NCI-H187 (cell line): ENCODE measurements at places on chromosomes 7 and 10.

- DNase-seq: no peak
These were observed 81.1 kb downstream of the CTTNBP2 start for GRCh38 chr7:117791877-117792780.

GRCh38 chr7:121402701-121403100 lies 6.6 kb upstream of the FAM3C start:
- DNase-seq: no peak

DNA sequence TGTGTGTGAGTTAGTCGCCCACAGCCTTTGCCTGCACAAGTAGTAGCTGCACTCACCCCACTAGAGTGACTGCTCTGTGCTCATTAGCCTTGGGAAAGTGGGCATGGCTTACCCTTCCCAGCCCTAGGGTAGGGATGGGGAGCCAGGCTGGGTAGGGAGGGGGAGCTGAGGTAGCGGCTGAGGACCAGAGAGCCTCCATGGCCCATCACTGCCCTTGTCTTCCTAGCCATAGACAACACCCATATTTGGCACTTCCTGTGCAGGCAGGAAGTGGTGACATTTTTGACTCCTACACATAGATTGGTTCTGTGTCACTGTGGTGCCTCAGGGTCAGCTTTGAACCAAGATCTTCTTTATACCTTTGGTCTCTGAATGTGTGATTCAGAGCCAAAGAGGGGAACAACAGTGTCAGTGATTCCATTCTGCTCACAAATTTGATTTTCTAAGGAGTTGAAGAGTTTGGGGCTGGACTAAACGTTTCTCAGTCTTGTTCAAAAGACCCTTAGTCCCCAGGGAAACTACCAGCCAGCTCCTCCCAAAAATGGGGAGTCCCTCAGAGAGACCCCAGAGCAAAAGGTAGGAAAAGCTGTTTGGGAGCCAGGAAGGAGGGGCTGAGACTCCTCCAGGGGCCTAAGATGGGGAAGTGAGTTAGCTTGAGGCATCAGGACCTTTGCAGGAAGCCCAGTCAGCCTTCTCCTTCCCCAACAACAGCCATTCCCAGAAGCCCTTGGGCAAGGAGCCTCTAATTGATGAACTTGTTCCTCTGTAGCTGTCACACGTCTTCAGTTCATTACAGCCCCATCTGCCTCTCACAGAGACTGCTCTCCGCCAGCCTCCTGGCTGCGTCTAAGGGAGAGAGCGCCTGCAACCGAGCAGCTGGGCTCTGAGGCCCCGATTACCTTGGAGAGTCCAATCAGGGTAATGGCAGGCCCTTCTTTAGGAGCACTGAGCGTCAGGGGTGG lies 135.0 kb downstream of the CDH23 start:
- no peak for DNase-seq

GRCh38 chr10:38047666-38048065 lies 37.2 kb downstream of the ZNF33A start:
- DNase-seq: no peak

DNA sequence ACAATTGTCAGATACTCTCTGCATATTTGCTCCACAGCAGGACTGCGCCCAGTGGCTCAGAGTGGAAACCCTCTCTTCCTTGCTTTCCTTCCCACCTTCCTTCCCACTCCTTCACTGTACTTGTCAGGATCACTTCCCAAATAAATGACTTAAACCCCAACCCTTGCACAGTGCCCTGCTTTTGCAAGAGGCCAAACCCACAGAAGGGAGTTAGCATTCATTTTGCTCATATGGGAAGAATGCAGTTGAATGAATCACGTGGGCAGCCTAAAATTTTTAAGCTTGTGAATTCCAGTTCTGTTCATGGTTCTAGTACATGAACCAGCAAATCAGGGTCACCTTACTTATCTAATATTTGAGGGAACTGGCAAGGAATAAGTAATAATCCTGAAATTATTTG lies 47.7 kb upstream of the SFMBT2 start:
- no peak for DNase-seq

DNA sequence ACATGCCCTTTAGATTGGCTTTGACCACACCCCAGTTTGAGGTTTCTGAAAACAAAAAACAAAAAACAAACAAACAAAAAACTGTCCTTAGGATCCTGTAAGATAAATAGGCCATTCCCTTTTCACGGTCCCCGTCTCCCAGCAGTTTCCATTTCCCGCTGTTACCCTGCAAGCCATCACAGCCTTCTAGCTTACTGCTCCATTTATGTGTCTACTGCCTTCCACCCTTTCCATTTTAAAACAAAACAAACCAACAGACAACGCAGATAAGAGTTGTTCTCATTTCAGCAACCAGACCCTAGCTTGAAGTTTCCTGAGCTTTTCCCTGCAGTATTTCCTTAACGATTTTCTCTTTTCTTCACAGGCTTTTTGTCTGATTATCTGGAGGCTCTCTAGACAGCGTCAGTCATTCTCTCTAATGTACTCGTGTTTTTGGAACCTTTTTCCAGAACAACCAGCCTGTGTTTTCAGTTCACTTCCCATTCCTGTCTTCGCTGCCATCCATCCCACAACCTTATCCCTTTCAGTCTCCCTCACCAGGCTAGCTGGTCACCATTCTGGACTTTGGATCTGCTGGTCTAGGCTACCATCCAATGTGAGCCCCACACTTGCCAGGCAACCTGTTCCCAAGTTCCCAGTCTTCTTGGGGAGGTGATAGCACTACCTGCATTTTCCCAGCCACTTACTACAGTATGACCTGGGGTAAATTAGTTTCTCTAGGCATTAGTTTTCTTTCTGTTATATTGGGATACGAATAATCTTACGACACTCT lies 317.3 kb upstream of the FZD1 start:
- DNase-seq: no peak

DNA sequence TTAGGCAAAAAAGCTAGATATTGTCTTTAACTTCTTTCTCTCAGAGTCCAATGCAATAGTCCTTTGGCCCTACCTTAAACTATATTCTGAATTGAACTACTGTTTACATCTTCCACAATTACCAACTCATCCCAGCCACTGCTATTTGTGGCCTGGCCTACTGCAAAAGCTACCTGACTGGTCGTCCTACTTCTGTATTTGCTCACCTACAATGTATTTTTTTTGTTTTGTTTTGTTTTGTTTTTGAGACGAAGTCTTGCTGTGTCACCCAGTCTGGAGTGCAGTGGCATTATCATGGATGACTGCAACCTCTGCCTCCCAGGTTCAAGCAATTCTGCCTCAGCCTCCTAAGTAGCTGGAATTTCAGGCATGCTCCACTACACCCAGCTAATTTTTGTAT lies 51.2 kb downstream of the ARL4A start:
- no peak for DNase-seq

DNA sequence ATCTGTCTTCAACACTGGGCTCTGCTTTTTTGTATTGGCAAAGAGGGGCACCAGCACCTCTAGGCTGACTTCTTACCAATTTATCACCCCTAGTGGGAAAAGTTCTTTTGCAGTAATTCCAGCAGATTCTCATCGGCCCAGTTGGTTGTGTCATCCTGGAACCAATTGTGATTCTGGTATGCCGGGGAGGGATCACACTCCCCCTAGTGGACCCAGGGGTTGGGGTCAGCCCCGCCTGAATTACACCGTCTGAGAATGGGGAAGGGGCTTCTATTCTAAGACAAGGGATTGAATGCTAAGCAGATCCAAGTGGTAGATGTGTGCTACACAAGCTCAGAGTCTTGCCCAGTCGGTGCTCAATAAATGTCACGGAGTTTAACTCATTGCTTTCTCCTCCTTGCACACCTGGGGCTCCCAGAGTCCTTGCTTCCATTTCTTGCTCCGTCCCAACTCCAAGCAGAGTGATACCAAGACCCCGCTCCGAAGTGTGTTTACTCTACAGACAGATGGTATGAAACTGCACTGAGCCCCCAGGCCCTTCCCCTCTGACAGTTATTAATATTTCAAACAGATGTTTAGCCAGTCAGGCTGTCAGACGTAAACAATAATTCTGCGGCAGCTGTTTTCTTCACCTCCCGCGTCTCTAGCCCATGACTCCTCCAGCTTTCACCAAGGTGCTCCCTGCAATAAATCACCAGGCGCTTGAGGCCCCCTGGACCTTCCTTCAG lies 71.9 kb downstream of the C10orf105 start:
- DNase-seq: no peak

GRCh38 chr10:60203993-60204618 lies 185.6 kb downstream of the ANK3 start:
- no peak for DNase-seq

- no peak for DNase-seq
These were observed 144.4 kb downstream of the PKD1L1 start for GRCh38 chr7:47803846-47804245.

DNA sequence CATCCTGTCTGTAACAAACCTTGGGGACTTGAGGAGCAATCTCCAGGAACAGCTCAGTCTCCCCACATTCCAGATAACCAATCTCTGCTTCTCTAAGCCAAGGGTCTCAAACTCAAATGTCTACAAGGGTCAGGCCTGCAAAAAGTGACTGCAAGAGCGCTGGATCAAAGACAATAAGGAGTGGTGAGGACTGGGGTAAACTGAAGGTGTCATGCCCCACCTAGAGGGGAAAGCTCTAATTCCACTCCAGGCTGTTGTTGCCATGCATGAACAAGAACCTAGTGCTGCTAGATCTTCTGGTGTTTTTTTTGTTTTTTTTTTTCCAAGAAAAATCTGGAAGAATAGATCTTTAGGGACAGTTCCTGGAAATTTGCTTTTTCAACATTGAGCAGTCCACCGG lies 117.9 kb upstream of the MACROH2A2 start:
- DNase-seq: no peak

GRCh38 chr7:36692456-36692855 lies 31.8 kb downstream of the AOAH start:
- DNase-seq: no peak

GRCh38 chr7:77799078-77799964 lies 748 bp downstream of the PHTF2 start:
- DNase-seq: no peak

GRCh38 chr10:129446183-129446581 lies 20.9 kb upstream of the MGMT start:
- no peak for DNase-seq

DNA sequence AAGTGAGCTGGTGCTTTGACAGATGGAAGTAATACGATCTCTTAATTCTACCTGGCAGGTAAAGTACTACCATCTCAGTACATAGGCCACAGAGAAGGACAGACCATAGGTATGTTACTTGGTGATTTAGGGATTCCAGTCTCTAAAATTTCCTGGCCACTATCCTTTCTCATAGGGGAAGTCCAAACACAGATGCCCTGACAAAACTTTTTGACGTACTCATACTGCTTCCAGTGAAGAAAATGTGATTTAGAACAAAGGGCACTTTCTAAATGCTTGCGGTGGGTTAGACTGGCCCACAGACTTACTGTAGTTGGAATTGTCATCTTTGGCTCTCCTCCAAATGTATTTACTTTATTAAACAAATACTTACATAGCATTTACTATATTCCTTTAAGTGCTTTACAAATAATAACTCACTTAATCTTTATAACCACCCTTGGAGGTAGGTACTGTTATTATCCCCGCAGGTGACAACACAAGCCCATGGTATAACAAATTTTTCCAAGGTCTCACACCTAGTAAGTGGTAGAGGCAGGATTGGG lies 3.0 kb downstream of the PI4K2A start:
- no peak for DNase-seq

DNA sequence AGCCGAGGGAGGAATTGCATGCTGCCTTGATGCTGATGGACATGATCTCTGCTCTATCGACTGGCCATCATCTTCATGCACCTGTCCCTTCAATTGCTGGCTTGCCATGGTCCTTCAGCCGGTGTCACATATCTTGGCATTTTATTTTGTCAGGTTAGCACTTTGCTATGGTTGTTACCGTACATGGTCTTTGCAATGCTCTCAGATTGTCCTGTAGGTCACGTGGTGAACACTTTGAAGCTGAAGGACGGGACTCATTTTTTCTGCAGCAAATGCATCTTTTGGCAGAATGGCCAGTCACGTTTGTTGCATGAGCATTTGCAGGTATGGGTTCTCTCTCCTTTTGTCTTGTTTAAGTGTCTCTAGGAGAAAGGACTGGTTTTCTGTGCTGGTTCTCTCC lies 326.8 kb upstream of the SHH start:
- no peak for DNase-seq

DNA sequence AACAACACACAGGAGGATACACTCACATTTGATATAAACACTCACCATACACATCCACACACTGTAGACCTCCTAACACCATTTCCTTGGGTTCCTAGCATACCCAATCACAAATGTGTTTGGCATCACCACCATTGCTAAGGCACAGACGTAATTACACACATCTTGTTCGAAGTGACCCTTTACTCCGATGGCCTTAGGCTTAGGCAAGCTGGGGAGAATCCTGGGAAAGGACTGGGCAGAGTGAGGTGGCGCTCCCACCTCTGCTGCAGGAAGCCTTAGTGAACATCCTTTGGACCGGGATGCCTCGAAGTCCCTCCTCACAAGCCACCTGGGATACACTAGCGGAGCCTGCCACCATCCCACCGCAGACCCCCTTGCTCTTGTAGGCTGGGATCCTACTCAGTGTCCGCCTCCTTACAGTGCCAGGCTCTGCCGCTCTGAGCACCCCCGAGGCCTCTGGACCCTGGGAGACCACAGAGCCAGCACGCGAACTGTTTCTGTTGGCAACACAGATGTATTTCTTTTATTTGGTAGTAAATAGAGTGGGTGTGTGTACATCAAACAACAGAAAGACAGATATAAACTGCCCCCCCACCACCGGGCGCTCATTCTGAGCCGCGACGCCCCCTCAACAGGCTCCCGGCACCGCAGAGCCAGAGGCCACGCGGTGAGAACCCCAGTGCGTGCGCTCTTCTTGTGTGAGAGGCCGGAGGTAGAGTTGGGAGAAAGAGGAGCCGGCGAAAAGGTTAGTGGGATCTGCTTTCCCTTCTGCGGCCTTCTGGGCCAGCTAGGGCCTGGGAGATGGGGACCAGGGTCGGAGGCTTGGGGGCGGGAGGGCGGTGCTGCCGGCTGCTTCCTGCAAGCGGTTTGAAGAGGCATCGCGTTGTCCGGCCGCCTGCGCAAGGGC lies 5.9 kb upstream of the HMX2 start:
- DNase-seq: no peak

DNA sequence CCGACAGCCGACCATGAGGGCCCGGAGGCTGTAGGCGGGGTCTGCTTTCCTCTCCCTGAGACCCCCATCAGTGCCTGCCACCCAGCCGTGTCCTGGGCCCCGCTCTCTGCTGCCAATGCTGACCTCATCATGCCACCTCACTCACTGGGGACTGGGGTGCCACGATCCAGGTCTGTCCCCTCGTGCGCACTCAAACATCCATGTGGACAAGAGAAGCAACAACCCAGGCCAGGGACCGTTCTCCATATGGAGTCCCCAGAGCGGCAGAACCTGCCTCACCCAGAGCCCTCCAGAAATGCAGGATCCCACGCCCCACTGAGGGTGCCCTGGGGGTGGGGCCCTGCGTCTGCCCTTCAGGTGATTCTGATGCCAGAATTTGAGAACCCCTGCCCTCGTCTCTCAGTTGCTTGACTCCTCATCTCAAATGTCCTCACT lies 210.0 kb upstream of the PPP2R2D start:
- DNase-seq: no peak

GRCh38 chr7:107344799-107345198 lies 125.1 kb upstream of the GPR22 start:
- no peak for DNase-seq

GRCh38 chr7:28076423-28077200 lies 104.0 kb downstream of the JAZF1 start:
- DNase-seq: no peak
